Posterior vena cava (tissue), 2 donors: ENCODE measurements at places on chromosomes 13 and 19. TPM values are rescaled to one million over a fixed set of nuclear protein-coding genes. Genes with fewer than 3 reads are reported as not detected.
A peak's percentile ranks its signal among the peaks of the same experiment; 100 is the strongest.

DNA sequence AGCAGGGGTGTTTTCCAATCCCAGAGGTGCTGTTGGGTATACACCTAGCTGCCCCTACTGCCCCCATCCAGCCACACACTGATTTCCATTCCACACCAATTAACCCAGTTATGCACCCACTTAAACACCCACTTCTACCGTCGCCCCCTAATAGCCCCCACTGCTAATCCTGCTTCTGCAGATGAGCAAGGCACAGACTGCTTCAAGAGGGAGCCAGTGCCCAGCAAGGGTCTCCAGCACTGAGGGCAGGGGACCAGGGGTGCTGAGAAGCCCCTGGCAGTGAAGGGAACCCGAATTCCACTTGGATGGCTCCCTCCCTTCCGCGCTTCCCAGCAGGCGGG, 1.2 kb downstream of the FXYD7 start:
- DNase-seq: no peak

GRCh38 chr19:16463991-16464575, 7.7 kb downstream of the EPS15L1 start:
- no peak for DNase-seq

- no peak for DNase-seq
Observed at GRCh38 chr13:69168436-69168835, 939.2 kb upstream of the ATXN8OS start.

ZNF540 gene
- 2.1 TPM for total RNA-seq

GTF2F2 gene
- 15.9 TPM for total RNA-seq

GRCh38 chr19:1103132-1103707, 574 bp upstream of the GPX4 start:
- DNase-seq: peak; percentile 83

PSG7 gene
- total RNA-seq: not detected

DNA sequence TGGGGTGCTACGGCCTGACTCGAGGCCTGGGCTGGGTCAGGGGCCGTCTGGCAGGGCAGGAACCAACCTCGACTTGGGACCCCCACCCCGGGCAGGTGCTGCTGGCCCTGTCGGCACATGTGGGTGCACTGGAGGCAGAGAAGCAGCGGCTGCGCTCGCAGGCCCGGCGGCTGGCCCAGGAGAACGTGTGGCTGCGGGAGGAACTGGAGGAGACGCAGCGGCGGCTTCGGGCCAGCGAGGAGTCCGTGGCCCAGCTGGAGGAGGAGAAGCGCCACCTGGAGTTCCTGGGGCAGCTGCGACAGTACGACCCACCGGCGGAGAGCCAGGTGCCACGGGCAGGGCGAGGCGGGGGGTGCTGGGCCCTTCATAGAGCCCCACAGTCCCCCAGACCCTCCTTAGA, 5.9 kb downstream of the KLC3 start:
- no peak for DNase-seq

DNA sequence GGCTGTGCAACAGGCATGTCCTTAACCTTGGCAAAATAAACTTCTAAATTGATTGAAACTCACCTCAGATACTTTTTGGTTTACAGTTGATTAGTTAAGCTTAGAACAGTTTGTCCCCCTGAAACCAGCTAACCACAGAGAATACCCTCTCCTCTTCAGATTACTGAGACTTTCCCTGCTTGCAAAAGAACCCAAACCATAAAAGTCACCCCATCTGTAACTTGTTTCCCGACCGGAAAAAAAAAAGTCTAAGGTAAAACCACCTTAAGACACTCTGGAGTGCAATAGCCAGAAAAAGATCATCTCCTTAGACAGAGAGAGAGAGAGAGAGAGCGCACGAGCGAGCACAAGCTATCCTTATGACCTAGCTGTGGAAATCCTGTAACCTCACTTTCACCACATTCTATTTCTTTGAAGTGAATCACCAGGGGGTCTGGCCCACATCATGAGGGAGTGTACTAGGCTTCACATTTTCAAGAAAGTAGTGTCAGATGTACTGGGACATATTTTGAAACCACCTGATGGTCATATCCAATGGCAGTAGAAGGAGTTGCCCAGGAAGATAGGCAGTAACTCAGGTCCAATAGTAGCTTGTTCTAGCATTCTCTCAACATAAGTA, 11.1 kb upstream of the GTF2F2 start:
- DNase-seq: no peak

VSTM1 gene
- total RNA-seq: not detected

GRCh38 chr19:5392486-5392885, 51.9 kb upstream of the PTPRS start:
- no peak for DNase-seq

- DNase-seq: no peak
Observed at GRCh38 chr19:28509079-28509895, 703.7 kb downstream of the UQCRFS1 start.

DNA sequence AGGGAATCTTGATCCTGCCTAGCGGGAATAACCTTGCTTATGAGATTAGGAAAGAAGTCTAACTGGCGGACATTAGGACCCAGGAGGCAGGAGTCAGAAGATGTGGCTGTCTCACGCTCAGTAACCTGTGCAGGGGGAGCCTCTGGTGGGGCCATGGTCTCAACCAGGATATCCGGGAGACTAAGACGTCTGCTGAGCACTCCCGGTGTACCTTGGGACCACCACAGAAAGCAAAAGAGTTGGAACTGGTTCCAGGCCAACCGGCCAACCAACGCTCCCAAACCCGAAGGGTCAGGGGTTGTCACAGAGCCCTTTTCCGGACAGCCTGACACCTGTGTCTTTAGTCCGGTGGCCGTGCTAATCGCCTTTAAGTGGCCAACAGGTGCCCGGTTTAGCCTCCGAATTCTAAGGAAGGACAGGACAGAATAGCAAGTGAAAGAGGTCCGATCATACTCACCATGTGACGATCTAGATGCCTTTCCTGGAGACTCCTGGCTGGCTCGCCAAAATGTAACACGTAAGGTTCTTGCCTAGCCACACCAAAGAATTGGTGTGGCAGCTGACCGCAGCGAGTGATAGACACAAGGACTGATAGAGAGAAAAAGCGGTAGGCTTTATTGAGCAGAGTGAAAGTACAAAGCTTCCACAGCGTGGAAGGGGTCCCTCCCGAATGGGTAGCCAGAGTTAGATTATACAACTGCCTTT, 103.9 kb upstream of the DIAPH3 start:
- no peak for DNase-seq

DNA sequence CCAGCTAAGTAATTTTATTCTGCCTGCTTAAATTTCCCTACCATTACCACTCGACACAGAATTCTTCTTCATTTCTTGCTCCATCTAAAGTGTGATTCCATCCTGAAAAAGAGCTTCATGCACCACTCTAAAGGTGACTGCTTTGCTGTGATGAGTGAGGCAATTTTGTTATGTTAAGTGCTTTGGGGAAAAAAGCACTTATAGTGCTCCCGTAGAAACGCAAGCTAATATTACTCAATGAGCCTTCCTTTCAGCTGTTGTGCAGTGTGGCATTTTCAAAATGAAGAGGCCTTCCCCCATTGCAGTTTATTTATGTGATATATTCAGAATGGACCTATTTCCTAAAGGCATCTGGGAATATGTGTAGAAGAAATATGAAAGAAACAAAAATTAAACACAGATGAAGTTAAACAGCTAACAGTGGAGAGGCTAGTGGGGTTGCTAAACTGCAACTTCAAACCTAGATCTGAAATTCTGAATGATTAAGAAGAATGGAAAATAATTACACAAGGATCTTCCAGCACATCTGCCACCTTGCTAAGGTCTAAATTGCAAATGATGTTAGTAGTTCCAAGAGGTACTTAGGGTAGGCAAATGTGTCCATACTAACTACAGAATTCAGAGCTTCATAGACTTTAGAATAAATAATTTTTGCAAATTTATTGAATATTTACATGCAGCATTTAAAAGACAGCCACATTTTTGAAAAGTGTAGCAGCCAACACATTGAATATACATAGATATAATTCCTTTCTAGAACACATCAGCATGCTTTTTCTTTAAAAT, 211.7 kb downstream of the DCT start:
- DNase-seq: no peak

- DNase-seq: no peak
Observed at GRCh38 chr13:89057862-89058261, 1386.7 kb downstream of the SLITRK5 start.

GRCh38 chr19:15448778-15449619, 757 bp downstream of the WIZ start:
- DNase-seq: no peak

DNA sequence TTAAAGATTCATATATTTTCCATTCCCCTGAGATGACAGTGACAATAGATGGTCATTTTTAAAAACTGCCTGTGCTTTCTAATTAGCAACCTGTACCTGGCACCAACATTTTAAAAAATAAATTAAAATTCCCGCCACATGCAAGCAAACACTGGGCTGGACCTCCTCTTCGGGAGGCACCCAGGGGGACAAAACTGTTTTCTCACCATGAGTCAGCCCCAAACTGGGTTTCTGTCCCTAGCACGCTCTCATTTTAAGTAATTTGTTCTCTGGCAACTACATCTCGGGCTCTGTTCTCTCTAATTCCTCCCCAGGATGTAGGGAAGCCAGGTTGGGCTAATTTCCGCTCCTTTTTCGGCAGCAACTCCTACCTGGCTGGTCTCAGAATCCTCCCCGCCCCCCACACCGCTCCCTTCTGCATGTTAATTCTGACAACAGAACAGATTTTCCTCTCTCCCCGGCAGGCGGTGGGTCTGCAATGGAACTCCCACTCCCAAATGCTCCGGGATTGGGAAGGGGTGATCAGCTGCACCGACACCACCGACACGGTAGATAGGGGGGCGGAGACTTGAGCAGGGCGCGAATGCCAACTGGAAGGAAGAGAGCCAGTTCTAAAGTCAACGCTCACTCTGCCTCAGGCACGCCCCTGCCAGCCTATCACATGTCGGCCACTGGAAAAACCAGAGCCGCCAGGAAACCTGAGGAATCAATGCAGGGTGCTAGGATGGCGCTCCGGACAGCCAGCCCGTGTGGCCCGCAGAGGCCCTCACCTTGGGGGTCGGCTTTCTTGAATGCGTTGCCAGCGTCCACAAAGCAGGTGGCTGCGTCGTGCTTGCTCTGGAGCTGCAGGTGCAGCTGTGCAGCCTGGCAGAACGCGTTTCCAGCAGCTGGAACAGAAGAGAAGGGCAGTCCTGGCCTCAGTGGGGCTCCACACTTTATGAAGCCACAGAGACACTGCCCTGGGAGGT, 14.7 kb downstream of the NAPA start:
- DNase-seq: no peak

GRCh38 chr13:30340331-30341250, 33.2 kb upstream of the KATNAL1 start:
- peak; percentile 93 for DNase-seq

DNA sequence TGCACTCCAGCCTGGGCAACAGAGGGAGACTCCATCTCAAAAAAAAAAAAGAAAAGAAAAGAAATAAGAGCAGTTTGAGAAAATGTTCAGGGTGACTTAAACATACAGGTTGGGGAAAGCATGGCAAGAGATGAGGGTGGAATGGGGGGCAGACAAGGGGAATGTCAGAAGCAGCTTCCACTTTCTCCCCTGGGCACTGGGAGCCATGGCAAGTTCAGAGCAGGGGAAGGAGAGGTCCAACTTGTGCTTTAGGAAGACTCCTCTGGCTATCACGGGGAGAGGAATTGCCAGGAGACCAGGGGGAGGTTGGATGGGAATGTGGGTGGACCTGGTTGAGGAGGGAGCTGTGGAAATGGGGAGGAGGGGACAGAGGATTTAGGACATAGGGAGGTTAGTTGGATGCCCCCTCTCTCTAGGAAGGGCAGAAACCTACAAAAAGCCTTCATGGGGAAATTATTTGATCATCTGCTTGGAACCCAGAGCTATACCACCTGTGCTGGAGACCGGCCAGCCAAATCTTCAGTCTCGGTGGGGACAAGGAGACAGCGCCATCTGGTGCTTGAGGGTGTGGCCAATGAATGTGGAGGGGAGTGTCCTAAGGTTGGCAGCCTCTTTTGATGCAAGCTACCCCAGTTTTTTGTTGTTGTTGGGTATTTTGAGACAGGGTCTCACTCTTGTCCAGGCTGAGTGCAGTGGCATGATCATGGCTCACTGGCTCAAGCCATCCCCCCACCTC, 7.3 kb upstream of the STRN4 start:
- no peak for DNase-seq

ZNF497 gene
- total RNA-seq: 0.14 TPM

DNA sequence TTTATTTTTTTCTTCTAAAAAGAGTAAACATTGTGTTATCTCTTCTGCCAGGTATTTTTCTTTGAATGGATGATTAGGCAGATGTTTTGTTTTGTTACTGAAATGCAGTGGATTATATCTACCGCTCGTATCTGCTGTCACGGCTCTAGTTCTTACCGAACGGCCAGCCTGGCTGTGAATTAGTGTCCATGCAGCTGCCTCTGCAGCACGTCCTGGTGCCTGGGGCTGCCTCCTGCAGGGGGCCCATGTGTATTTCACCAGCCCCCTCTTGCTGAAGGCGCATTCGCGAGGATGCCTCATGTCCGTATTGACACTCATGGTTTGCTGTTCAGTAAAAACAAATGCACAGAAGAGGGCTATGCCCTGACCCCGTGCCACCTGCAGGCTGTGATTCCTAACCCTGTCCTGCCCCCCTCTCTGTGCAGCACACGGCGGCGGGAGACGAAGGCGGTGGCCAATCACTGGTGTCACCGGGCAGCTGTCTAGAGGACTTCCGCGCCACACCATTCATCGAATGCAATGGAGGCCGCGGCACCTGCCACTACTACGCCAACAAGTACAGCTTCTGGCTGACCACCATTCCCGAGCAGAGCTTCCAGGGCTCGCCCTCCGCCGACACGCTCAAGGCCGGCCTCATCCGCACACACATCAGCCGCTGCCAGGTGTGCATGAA, 49.9 kb downstream of the RAB20 start:
- DNase-seq: no peak

DNA sequence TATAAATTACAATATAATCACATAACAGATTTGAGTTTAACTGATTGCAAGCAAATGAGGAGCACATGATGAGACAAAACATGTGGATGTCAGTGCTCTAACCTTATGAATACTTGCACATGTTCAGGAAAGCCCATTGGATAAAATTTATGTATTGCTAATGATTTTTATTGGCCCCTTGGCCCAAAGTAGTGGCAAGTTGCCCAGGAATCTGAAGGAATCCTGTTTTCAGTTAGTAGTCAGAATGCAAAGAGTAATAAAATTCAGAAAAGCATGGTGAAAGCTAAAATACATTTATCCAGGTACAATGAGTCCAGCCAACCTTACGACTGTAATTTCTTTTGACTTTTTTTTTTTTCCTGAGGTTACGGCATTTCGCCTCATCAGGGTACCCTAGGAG, 1539.4 kb downstream of the EFNB2 start:
- DNase-seq: no peak

GRCh38 chr19:16849168-16849567, 20.0 kb downstream of the SIN3B start:
- no peak for DNase-seq

- no peak for DNase-seq
Observed at GRCh38 chr13:90999401-90999800, 348.1 kb upstream of the MIR17HG start.

- DNase-seq: no peak
Observed at GRCh38 chr13:48892688-48893075, 83.0 kb upstream of the FNDC3A start.

SLC5A5 gene
- total RNA-seq: not detected

PBX4 gene
- 0.93 TPM for total RNA-seq

GRCh38 chr13:39217471-39217870, 179.2 kb downstream of the NHLRC3 start:
- DNase-seq: no peak

- no peak for DNase-seq
Observed at GRCh38 chr13:76722782-76723181, 163.4 kb downstream of the KCTD12 start.

ZNF606 gene
- total RNA-seq: 9.0 TPM

GRCh38 chr19:13115936-13116281, 631 bp downstream of the TRMT1 start:
- DNase-seq: peak; percentile 62
